Naive B cell (primary cell): ENCODE measurements at places on chromosomes 16 and 17. TPM values are rescaled to one million over a fixed set of nuclear protein-coding genes. Genes with fewer than 3 reads are reported as not detected.

KRT40 gene
- not detected for polyA plus RNA-seq

MT1G gene
- polyA plus RNA-seq: not detected

GRAPL gene
- 3.5 TPM for polyA plus RNA-seq

DNA sequence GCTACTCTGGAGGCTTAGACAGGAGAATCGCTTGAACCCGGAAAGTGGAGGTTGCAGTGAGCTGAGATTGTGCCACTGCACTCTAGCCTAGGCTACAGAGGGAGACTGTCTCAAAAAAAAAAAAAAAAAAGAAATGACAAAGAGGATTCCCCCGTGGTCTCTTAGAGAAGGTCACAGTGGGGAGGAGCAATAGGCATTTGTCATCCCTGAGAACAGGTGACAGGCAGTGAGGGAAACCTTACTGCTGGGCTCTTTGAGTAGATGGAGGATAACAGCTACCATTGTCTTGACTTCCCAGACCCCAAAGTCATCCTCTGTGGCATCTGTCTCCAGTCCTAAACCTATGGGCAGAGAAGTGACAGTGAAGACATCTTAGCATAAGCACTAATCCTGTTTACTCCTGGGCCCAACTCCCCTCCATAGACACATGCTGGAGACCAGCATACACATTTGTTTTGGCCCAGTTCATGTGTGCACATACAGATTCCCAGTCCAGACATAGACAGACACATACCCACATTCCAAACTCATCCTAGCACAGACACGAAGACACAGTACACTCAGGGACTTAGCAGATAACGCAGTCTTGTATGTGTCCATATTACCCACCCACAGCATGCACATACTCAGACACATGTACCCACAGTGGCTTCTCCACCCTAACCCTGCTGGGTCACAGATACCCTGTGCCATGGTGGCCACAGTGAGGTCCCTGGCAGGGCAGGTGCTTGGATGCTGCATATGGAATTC is 2.7 kb downstream of the ESRP2 start:
- no peak overlapping the region for H3K27ac ChIP-seq
- H3K4me1 ChIP-seq: peaks cover 40% of the 10 kb centered on the region
- H3K36me3 ChIP-seq: no peaks in the 10 kb centered on the region
- H3K27me3 ChIP-seq: no peaks in the 10 kb centered on the region
- no peak for DNase-seq
- no peak overlapping the region for H3K4me3 ChIP-seq

GRCh38 chr17:80941743-80942422 is 49.8 kb upstream of the CHMP6 start:
- peak overlapping the region; percentile 44 for H3K27ac ChIP-seq
- peak overlapping the region; percentile 62 for H3K4me3 ChIP-seq
- peaks cover 67% of the 10 kb centered on the region for H3K4me1 ChIP-seq
- H3K27me3 ChIP-seq: no peaks in the 10 kb centered on the region
- peaks cover 15% of the 10 kb centered on the region for H3K36me3 ChIP-seq

GRCh38 chr16:38941-39892 is 14.2 kb downstream of the POLR3K start:
- H3K36me3 ChIP-seq: peaks cover 12% of the 10 kb centered on the region
- no peaks in the 10 kb centered on the region for H3K27me3 ChIP-seq
- peak overlapping the region; percentile 100 for H3K27ac ChIP-seq

GRCh38 chr17:81566461-81567126 is 14.4 kb upstream of the FAAP100 start:
- no peak for DNase-seq
- peaks cover 15% of the 10 kb centered on the region for H3K36me3 ChIP-seq
- H3K27ac ChIP-seq: peak overlapping the region; percentile 80
- H3K4me1 ChIP-seq: peaks cover 25% of the 10 kb centered on the region
- no peaks in the 10 kb centered on the region for H3K27me3 ChIP-seq

- no peak for DNase-seq
- no peak overlapping the region for H3K4me3 ChIP-seq
These were observed 11.4 kb upstream of the DOC2B start for GRCh38 chr17:192666-193425.

- peaks cover 36% of the 10 kb centered on the region for H3K27me3 ChIP-seq
- no peaks in the 10 kb centered on the region for H3K4me1 ChIP-seq
- no peak overlapping the region for H3K27ac ChIP-seq
These were observed 43.4 kb downstream of the OSBPL7 start for GRCh38 chr17:47778184-47778635.

DNA sequence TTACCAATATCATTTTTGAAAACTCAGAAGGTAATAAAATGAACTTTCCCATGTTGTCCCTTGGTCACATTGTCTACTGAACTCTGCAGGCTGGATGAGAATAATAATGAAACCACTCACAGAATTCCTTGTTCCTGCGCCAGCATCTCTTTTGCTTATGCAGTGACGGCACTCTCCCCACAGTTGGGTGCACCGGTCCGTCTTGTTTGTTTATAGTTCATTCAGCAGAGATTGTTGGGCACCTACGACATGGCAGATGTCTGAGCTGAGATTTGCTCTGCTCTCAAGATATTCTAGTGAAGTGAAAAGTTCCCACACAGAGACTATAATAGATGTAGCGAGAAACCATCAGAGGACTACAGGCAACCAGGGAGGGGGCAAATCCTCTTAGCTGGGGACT is 375.7 kb upstream of the CDH11 start:
- no peak overlapping the region for H3K4me3 ChIP-seq
- H3K27me3 ChIP-seq: no peaks in the 10 kb centered on the region
- DNase-seq: no peak
- no peak overlapping the region for H3K27ac ChIP-seq
